ENCODE measurements at places on chromosomes 7 and 10.

GRCh38 chr10:93435621-93436397 lies 46.3 kb downstream of the MYOF start:
- DNase-seq = no peak

DNA sequence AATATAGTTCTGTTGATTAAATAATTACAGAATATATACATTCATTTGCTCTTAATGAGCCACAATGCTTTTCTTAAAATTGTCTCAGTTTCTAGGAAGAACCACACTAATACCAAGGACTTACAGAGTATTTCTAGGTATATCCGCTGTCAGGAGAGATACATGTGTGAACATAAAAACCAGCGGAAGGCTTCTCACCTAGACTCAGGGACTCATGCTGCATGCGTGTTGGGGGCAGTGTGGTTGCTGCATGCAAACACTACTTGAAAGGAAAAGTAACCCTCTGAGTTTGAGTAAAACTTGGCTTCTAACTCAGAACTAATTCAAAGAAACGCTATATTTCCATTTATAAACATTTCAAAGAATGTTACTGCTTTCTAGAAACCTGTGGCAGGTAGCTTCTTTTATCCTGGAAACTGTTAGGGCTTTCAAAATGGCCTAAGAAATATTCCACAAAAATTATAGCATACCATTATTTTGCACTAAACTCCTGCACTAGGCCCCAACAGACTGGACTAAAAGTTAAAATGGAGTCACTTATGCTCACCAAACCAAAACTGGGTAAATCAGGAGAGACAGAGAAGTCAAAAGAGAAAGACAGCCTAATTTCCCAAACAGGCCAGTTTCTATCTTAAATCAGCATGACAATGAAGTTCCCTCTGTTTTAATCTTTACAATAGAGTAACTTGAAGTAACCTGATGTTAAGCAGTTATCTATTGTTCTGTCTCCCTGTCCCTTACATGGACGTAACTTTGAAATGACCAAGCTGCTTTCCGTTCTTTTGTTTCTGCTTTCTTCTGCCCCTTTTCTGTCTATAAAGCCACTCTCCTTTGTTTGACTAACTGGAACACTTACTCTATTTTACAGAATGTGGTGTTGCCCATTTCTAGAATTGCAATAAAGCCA lies 95.2 kb upstream of the FAM133B start:
- peak; percentile 64 for DNase-seq

DNA sequence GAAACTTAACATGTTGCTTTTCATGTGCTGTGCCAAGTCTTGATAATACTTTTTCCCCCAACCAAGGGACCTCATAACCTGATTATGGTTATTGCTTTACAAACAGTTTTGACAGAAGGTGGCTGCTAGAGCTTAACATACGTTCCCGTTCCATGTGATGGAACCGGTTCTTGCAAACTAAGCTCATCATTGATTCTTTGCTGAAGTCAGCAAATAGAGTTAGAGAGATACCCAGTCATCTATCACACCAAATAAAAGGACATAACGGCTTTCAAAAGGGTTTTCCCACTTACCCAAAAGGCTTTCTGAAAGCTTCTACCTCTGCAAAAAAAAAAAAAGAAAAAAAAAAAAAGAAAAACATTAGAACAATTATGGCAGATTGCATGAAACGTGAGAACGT lies 230.3 kb upstream of the MDFIC start:
- no peak for DNase-seq

GRCh38 chr7:140696680-140697446 lies at the start of gene NDUFB2:
Gene NDUFB2 (plus strand): TSS chr7:140696708. CDS start chr7:140696745, 37 bp downstream.
- peak; percentile 53 for DNase-seq

DNA sequence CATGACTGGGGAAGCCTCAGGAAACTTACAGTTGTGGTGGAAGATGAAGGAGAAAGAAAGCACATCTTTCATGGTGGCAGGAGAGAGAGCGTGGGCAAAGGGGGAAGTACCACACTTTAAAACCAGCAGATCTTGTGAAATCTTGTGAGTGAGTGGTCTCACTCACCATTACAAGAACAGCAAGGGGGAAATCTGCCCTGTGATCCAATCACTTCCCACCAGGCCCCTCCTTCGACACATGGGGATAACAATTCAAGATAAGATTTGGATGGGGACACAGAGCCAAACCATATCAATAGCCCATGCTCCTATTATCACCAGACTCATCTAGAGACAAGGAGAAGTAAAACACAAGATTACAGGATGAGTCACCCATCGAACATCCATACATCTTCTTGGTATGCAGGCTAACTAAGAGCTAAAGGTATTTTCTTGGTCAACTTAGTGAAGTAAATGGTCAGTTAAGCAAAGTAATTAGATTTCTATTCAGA lies 55.3 kb upstream of the YAE1 start:
- no peak for DNase-seq

DNA sequence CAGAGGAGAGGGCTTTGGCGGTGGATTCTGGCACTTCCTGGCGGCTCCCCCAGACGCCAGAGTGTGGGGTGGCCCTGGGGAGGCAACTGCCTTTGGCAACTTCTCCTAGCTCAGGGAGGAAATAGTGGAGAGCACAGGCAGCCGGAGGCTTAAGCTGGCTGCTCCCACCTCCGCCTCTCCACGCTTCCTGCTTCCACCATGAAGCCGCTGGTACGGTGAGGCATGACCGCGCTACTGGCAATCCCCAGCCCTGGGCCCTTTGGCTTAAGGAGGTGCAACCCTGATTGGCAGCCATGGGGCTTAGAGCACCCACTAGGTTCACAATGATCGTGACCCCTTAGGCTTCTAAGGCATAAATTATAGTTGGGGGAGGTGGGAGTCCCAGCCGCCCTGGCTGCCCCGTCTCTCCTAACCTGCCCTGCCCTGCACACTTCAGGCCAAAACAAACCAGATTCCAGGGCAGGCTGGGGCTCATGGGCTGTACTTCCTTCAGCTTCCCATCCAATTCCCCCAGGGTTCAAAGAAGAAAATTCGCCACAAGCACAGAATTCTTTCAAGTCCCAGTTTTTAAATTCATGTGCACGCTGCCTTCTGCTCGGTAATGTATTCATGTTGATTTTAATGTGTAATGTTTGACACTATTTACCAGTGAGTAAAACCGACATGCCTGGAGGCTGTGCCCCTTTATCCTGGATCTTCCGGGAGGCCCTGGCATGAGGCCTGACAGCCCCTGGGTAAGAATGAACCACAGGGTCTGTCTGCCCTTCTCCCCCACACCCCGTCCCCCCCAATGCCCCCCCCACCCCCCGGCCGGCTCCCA lies 90.7 kb upstream of the LRRC4 start:
- DNase-seq = no peak

GRCh38 chr7:69946901-69947300 lies 348.6 kb downstream of the AUTS2 start:
- DNase-seq = no peak

GRCh38 chr10:73865459-73866442 lies 8.6 kb downstream of the CAMK2G start:
- DNase-seq = no peak

DNA sequence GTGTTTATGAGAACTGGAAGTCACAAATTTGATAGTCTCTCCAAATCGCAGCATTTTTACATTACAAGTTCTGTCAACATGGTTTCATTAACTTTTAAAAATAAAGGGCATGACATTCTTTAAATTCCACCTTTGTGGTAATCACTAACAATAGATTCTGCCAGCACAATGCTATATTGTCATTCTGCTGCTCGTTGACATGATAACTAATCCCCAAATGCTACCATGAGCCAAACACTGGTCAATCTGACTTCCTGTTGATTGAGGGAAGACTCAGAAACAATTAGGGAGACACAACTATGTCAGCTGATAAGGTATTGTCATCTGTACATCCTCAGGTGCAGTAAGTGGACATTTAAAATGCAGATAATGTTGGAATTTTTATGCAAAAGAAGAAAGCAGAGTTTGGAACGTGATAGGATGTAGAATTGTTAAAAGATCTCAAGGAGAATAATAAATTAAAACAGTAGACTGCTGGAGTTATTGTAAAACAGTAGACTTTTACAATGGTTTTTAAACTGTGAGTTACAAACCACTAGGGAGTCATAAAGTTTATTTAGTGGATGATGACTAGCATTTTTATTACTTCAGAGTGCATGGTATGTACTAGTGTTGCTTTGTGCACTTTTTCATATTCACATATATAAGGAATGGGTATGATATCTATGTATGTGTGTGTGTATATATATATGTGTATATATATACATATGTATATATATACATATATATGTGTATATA lies 126.4 kb upstream of the DKK1 start:
- DNase-seq = no peak

DNA sequence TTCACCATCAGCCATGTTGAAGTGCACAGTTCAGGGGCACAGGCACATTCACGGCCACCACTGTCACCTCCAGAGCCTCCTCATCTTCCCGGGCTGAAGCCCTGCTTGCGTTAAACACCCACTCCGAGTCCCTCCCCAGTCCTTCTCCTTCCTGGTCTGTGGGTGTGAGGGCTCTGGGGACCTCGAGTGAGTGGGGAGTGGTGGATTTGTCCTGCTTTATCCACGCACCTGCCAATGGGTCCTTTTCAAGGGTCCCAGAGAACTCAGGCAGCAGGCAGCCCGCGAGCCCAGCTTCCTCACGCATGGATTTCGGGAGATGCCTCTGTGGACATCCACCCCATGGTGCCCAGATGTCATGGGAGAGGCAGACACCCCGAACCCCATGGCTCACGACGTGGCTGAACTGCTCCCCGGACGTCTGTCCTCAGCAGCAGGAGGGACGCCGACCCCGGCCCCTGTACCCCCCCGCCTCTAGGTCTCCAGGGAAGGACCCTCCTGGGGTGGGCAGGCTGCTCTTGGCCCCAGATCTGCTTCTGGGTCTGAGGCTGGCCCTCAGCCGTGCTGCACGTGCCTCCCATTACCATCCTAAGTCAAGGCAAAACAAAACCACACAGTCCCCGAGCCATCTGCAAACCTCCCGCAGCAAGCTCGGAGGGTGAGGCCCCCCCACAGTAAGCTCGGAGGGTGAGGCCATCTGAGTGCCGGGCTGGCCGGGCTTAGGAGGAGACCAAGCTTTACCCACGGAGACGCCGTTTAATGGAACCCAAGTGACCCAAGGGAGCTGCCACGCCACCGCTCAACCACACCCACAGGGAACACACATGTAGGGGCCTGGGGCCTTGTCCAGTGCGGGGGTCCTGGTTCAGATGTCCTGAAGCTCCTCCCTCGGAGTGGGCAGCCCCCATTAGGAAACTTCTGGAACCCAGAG lies 9.0 kb downstream of the CYP2W1 start:
- no peak for DNase-seq

DNA sequence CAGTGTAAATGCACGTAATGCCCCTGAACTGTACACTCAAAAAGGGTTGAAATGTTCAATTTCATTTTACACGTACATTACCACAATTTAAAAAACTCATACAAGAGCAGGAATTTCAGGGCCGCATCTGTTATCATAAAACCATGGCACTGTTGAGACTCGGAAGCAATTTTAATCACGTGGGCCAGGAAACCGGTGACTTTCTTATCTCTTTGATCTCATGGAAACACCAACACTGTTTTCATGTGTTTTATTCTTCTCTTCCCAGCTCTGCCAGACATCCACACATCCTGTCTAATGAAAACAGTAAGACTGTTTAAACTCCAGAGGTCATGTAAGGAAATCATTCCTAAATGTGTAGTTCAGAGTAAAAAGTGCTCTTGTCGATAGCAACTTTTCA lies 35.9 kb downstream of the PTPRE start:
- DNase-seq = no peak

DNA sequence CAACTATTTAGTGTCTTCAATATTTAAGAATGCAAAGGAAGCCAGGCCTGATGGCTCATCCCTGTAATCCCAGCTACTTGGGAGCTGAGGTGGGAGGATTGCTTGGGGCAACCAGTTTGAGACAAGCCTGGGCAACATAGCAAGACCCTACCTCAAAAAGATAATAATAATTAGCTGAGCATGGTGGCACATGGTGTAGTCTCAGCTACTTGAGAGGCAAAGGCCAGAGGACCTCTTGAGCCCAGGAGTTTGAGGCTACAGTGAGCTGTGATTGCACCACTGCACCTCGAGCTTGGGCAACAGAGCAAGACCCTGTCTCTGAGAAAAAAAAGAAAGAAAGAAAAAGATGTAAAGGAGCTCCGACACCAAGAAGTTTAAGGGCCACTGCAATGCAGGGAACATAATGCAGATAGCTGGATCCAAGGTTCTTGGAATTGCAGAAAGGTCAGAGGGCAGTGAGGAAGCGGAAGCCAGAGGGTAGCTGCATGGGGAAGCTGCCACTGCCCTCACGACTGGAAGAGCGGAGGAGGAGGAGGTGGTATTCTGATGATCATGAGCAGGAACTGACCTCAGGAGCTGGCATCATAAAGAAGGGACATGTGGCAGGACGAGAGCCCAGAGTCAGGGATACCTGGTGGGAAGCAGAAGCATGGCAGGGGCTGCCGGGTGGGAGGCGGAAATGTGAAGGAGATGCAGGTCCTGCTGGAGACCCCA lies 60.2 kb upstream of the PODXL start:
- no peak for DNase-seq

GRCh38 chr10:32190890-32191491 lies 134.8 kb upstream of the KIF5B start:
- no peak for DNase-seq
